ENCODE measurements at places on chromosomes 2 and 18.

- no peak for DNase-seq
Observed at GRCh38 chr18:24611075-24611474, 150.6 kb downstream of the HRH4 start.

DNA sequence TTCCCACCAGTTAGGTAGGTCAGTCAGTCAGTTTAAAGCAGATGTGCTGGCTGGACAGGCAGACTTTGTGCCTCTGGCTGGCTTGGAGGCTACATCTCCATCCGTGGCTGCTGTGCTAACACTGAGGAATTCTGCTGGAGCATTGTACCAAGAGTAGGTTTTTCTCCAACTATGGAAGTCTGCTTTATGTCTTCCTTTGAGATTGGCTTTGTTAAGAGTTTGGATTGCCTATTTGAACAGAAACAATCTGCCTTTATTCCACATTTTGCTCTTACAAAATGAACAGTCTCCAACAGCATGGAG lies 46.7 kb downstream of the WDR75 start:
- no peak for DNase-seq

DNA sequence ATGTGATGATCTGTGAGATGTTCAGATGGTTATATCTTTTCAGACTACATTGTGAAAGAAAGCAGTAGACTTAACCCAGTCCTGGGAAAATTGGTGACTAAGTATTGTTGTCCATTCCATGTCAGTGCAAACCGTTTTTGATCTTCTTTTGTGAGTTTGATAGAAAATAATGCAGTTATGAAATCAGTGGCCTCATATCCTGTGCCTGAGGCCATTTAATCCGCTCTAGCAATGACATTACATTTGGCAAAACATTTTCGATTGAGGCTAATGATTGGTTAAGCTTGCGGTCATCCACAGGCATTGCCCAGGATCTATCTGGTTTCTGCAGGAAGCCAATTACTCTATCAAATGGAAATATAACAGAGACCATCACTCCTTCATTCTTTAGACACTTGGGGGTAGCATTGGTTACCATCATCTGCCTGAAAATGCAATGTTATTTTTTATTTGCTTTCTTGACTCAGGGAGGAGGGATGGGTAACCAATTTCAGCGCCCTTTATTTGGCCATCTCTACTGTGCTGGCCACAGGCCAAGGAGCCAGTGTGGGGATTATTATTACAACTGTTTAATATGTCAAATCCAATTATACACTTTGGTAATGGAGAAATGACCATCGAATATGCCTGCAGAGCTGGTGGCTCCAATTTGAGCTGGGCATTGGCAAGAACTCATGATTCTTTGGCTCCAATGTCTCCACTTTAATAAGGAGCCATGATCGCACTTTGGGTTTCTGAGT lies 33.6 kb downstream of the TRIB2 start:
- no peak for DNase-seq

DNA sequence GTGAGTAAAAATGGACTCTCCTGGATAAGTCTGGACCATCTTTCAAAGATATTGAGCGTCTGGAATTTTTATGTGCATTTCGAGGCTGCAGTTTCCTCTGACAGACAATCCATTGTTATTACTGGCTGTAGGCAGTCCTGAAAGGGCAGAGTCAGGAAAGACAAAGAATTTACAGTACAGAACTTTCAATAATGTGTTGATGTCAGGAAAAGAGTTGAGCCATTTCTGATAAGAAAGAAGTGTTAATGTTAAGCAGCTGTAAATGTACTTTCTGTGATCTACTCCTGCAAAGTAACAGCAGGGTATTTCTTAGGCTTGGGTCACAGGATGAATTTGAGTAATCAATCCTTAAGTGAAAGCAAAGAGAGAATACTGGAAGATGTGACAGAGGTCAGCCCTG lies 29.8 kb downstream of the TSPYL6 start:
- DNase-seq: no peak

DNA sequence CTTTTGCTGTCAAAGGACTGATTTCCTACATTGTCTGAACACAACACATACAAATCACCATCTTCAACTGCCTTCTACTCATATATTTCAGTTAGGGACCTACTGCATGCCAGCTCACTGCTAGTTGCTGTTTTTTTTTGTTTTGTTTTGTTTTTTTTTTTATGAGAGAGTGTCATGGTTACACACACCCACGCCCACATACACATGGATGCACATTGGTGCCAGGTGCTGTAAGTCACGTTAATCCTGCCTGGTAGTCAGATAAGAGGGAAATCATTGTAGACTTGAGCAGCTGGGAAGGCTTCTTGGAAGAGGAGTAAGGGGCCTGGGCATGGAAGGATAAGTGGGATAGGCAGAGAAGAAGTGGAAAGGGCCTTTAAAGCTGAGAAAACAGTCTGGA lies 209.9 kb downstream of the TDRD15 start:
- DNase-seq: no peak
